Frontal cortex (tissue), 4 donors: ENCODE measurements at places on chromosomes 6 and 20. TPM values are rescaled to one million over a fixed set of nuclear protein-coding genes. Genes with fewer than 3 reads are reported as not detected.
A peak's percentile ranks its signal among the peaks of the same experiment; 100 is the strongest.

- no peak for DNase-seq
These were observed 31.0 kb upstream of the ZNFX1 start for GRCh38 chr20:49308875-49309274.

- peak; percentile 55 for DNase-seq
These were observed 9.8 kb downstream of the NFATC2 start for GRCh38 chr20:51532577-51533191.

DNA sequence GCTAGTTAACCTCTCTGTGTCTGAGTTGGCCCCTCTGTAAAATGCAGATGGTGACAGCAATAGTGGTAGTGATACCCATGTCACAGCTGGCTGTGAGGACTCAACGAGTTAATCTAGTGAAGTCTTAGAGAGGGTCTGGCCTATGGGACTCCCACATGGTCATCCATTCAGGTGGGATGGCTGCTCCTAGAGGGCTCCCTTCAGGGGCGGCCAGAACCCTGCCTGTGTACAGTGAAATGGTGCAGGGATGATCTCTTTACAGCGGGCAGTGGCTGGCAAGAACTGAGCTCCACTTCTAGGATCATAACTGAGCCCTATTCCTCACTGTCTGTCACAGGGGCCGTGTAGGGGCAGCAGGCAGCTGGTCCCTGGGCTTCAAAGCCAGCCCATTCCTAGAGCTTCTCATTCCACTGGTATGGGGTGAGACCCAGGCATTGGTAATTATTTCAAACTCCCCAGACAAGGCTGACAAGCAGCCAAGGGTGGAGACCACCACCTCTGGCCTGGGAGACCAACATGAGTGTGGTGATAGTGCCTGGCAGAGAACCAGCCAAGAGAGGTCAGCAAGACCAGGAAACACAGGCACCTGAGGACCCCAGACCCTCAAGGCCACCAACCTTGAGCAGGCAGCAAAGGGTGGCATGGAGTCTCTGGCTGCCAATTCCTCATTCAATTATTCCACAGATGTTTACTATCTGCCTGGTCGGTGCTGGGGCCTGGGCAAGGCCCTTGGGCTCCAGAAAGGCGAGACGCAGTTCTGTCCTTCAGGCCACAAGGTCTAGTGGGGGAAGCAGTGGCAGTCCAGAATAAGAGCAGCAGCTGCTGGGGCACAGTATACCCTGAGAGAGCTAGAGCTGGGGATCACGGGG, 103.4 kb downstream of the MRPL14 start:
- no peak for DNase-seq

FBXO30 gene
- 92.9 TPM for total RNA-seq

DNA sequence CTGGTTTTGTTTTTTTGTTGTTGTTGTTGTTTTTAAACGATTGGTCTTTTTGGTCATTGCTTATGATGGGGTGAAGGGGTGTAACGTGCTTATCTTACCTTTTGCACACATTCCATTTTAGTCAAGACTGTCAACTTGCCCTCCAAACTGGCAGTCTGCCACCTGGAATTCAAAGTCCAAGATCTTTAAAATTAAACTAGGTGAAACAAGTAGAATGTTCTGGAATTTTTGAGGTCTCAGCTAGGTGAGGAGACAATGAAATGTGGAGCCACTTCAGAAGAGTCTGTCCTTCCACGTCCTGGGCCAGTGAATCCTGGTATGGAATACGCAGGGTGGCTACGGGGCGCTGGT, 344.6 kb downstream of the ZFAND3 start:
- DNase-seq, result no peak

GRCh38 chr6:129490521-129491255, 219.3 kb downstream of the ARHGAP18 start:
- peak; percentile 13 for DNase-seq

DNA sequence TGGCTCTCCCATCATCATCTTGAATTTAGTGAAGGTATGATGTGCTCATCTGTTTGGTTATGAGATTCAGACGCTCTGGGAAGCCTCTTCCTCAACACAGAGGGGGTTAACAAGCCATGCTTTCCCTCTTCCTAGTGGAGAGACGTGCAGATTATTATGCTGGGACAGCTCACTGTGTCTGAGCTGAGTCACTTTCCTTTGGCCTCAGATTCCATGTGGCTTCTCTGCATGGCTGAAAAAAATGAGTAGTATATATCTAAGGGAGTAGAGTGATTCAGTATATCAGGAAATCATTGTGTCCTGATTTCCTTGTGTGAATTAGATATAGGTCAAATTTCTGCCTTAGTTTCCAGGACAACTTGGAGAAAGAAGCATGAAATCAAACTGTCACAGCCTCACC, 52.6 kb downstream of the FIG4 start:
- no peak for DNase-seq

DNA sequence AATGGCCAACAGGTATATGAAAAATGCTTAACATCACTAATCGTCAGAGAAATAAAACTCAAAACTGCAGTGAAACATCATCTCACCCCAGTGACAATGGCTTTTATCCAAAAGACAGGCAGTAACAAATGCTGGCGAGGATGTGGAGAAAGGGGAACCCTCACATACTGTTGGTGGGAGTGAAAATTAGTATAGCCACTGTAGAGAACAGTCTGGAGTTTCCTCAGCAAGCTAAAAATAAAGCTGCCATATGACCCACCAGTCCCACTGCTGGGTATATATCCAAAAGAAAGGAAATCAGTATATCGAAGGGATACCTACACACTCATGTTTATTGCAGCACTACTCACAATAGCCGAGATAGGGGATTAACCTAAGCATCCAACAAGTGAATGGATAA, 23.4 kb upstream of the INSM1 start:
- no peak for DNase-seq

DNA sequence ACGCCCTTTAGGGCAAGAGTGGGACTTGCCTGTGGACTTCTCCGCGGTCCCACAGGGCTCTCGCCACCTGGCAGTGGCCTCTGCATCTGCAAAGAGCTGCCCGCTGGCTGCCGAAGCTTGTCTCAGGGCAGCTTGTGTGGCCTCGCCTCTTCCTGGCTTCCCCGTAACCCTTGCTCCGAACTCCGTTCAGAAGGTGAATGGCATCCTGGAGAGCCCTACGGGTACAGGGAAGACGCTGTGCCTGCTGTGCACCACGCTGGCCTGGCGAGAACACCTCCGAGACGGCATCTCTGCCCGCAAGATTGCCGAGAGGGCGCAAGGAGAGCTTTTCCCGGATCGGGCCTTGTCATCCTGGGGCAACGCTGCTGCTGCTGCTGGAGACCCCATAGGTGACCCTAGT, 3.0 kb downstream of the RTEL1 start:
- no peak for DNase-seq

RAD21L1 gene
- total RNA-seq, result under 0.01 TPM

DNA sequence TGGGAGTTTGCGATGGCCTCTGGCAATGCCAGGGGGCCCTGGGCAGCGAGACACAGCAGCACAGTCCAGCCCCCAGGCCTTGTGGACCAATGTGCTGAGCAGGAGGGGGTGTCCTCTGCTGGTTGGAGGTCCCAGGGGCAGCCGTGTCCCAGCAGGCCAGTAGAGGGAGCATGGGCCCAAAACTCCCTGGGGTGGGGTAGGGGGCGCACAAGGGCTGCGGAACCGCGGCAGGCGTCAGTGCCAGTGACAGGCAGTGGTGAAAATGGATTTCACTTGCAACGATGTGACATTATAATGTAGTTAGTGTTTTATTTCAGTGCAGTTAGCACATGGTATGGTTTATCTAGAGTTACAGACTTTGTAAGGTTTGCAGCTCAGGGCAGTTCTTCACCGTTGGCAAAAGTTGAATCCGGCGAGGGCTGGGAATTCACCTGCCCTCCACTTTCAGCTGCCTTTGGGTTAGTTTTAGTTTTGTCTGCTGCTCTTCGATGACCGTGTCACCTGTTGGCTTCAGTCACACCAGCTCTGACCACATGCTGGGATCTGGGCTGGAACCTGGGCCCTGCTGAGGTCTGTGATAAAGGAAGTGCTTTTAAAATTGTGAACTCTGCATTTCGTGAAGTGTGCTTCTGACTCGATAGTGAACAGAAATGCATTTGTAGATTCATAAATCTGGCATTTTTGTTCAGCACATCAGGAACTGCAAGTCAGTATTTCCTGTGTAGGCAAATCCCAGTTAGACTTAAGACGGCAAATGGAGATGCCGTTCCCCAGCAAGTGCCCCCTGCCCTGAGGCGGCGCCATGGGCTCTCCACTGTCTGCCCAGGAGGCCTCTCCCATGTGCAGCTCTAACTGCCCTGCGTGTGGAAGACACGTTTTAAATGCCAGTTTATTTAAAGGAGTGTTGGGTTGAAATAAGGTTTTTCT, 46.8 kb downstream of the PYGB start:
- DNase-seq, result peak; percentile 72
